ENCODE measurements at places on chromosomes 12 and 14. TPM values are rescaled to one million over a fixed set of nuclear protein-coding genes. Genes with fewer than 3 reads are reported as not detected.

- DNase-seq: no peak
Observed at GRCh38 chr14:91366749-91367148, 50.9 kb downstream of the CCDC88C start.

DNA sequence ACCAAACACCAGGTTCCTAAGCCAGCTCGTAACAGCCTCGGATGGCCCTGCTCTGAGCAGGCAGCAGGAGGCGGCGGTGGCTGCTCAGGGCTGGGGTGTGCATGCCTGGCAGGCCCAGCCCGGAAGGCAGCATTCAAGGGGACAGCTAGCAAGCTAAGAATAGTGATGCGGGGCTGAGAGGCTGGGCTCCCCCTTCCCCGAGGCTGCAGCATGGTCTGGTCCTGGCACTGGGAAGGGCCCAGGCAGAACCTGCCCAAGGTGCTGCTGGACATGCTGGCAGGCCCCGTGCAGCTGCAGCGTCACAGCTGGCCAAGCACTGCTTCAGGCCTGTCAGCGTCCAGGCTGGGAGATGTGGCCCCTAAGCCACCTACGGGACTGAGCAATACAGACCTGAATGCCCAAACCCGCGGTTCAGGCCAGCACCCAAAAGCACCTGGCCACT, 26.4 kb upstream of the NUDT14 start:
- DNase-seq: no peak

DNA sequence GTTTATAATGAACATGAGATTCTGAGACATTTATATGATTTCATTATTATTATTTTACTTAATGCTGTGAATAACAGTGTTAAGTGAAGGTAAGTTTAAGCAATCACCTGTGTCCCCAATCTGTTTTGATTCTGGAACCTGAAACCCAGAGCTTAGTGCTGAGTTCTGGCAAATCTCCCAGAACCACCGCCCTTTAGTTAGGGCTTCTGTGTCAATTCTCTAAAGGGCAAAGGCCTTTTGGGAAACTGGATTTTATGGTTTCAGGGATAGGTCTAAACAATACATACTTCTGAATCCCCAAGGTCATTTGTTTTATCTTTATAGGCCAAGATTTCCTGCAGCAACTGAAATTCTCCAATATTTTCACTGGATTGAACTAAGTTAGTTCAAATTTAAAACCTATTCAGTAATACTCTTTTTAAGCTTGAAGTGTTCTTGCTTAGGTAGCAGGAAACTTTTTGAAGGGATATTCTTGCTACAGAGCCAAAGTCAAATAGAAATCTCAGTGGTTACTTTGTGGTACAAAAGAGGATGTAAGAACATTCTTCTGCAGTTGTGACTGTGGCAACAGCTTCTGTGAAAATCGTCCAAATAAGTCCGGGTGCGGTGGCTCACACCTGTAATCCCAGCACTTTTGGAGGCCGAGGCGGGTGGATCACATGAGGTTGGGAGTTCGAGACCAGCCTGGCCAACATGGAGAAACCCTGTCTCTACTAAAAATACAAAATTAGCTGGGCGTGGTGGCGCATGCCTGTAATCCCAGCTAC, 10.0 kb upstream of the PKP2 start:
- DNase-seq: no peak

DNA sequence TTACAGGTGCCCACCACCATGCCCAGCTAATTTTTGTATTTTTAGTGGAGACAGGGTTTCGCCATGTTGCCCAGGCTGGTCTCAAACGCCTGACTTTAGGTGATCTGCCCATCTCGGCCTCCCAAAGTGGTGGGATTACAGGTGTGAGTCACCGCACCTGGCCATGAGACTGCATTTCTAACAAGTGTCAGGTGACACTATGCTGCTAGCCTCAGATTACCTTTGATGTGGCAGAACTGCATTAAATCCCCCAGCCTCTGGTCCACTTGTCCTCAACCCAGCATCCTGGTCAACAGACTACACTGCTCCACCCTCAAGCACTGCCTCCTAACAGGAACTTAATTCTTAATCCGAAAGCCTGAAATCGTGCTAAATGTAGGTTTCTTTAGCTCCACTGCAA, 13.1 kb downstream of the LGMN start:
- DNase-seq: no peak

GRCh38 chr12:131815131-131815530, 13.1 kb upstream of the MMP17 start:
- peak; percentile 14 for DNase-seq

DNA sequence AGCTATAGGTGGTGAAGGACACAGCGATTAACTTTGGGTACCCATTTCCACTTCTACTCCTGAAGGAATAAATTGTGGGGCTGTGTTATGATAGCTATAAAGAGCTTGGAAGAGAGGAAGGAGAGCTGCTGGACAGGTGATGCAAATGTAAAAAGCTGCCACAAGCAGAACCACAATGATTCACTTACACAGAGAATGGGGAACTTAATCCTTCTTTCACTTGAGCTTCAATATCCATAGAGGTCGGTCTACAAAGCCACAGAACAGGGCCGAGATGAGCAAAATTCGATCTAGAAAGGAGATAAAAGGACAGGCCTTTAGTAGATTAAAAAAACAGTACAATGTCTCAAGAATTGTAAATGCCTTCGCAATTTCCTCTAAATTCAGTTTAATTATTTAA, 831.1 kb downstream of the LRFN5 start:
- DNase-seq: no peak

A2ML1 gene
- total RNA-seq: not detected
